Right ventricle myocardium superior (tissue), 1 donor: ENCODE measurements at places on chromosomes 6 and 20. TPM values are rescaled to one million over a fixed set of nuclear protein-coding genes. Genes with fewer than 3 reads are reported as not detected.

The HLA-DRB1 gene
- total RNA-seq, result 27.5 TPM

GRCh38 chr6:119161438-119161837 lies 83.0 kb upstream of the FAM184A start:
- no peak for DNase-seq

DNA sequence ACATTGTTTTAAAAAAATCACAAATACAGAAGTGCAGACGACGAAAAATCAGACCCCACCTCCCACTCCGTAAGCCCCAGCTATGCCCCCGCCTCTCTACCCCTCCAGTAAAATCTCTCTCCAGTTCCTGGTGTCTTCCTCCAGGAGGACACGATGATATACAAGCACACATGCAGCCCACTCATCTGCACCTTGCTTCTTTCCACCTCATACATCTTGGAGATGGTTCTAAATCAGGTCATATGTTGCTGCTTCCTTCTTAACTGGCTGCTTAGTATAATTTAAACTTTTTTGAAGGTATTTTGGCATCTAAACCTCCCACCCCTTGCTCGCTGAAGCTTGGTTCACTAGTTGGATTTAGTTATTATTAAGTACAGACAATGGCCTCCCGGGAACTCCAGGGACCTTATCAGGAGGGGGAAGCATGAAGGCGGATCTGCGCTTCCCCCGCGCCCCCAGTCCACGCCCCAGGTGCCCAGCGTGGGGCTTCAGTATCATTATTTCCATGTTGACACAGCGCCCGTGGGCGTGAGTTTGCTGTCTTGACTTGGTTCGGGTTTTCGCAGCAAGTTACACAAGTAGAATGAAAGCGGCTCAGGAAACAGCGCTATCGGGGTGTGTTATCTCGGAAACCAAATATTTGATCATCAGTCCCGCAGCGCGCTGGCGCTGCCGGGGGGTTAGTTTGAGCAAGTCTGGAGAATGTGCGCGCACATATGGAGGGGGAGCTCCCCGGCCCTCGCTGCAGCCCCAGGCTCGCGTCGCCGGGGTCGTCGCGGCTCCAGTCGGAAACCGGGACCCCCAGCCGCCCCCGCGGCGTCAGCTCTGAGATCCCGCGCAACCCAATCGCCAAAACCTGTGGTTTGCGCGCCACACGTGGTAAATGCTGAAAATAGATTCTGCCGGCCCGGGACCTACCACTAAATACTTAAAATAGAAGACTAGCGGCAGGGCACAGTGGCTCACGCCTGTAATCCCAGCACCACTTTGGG lies 2.3 kb downstream of the BMP7 start:
- DNase-seq, result no peak

DNA sequence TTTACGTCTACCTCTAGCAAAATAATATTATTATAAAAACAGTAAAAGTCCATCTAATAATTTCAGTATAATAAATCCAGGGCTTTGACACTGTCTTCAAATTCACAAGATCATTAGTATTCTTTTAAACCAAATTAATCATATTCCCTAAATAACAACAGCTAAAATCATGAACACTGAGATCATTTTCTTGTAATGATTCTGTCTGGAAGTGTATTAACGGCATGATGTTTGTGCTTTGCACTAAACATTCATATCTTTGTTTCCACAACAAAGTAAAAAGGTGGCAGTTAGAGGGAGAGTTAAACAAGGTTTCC lies 18.8 kb downstream of the HIVEP2 start:
- DNase-seq, result no peak

DNA sequence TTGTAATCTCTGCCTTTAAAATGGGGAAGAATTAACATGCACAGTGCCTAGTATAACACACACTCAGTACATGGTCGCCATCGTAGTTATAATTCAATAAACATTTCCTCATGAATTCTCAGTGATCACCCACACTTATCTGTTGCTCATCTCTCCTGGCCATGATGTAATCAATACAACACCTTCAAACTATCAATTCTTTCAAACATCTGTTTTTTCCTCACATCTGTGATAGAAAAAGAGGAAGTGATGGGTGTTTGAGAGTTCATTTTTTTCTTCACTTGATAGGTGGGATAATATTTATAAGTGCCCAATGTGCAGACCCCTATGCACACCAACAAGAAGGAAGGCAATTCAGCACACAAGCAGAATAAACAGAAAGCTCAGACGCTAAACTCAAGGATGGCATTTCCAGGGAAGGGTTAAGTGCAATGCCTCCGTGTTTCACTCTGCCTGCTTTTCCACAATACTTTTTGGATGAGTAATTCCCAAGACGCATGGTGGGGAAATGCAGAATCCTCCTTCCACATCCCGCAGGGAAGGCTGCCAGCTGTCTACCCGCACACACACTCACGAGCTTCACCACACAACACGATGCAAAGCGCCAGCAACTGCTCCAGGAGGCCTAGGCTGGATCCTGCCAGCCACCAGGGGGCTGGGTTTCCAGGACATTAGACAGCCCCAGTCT lies 100.3 kb downstream of the GMPR start:
- peak; percentile 78 for DNase-seq

DNA sequence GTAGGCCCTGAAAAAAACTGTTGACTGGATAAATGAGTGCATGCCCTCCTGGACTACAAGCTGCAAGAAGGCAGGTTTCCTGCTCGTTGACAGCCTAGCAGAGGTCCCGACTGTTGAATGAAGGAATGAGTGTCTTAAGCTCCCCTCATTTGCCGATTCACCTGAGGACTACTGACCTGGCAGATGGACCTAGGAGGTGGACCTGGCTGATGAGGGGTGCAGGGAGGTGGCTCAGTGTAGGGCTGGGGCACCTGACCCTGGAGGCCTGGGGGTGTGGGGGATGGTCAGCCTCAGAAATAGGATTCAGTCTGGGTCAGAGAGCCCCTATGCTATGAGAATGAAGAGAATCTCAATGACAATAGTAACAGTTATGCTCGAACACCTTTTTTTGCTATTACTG lies 11.6 kb upstream of the TFAP2C start:
- DNase-seq, result no peak

The MYCT1 gene
- total RNA-seq, result 13.7 TPM

GRCh38 chr6:143759666-143760065 lies 81.9 kb downstream of the PHACTR2 start:
- DNase-seq, result no peak

GRCh38 chr6:155492061-155492735 lies 36.6 kb upstream of the NOX3 start:
- DNase-seq, result no peak

The PLAGL1 gene
- total RNA-seq, result 10.8 TPM

GRCh38 chr20:42402455-42402854 lies 784.3 kb upstream of the CHD6 start:
- no peak for DNase-seq

GRCh38 chr6:148464319-148465010 lies 121.8 kb downstream of the SASH1 start:
- DNase-seq, result peak; percentile 60

The BPIFA1 gene
- not detected for total RNA-seq

DNA sequence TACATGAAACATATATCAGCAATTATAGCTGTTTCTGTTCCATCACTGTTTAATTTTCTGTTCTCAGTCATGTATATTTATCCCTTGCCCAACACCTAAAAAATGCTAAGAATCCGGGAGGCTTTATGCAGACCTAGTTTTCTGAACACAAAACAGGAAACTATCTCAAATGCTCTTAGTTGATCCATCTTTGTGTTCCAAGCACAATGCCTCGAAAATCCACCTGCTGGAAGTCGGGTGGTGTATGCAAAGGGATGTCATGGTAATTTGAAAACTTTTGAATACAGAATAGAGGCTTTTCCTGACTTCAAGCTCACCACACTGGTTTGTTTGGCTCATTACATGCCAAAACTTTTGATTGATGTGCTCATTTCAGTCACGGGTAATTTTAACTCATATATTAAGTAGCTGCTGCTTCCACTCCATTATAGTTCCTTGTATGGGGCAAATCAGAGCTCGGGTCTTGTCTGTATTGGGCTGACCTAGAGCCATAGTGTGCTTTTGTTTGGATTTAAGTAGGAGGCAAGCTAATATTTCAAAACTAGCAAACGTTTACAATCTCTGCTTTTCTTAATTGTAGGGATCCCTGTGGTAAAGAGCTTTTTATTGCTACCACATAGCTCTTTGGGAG lies 646.5 kb upstream of the EPHA7 start:
- no peak for DNase-seq

DNA sequence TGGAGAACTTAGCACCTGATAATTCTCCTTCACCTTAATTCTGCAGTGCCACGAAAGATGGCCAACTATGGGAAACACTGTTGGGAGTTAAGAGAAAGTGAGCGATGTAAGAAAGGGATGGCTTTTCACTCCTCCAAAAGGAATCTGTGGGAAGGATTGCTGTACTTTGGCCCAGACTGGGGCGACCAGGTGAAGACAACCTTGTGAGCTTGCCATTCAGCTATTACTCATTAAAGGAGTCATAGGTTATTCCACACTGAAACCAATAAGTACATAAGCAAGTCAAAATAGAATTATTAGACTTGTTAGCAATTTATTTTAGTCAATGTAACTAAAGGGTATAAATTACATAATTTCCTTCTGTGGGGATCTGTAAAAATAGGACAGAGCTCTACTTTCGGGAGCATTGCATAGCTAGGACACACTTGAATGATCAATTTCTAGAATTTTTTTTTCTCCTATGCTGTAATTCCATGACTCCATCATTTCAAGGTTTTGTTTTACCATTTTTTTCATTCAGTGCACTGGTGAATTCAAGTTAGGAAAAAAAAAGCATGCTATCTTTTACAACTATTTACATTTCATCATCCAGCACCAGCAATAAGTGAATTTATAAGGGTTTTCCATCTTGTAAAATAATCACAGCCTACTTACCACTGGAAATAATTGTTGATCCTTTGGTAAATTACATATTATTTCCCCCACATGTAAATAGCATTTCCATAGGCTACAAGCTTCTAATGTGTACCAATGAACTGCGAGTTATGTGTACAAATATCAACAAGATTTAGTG lies 231.7 kb downstream of the SIM1 start:
- DNase-seq, result no peak

- no peak for DNase-seq
Measured at GRCh38 chr20:23782366-23782983, 31.7 kb upstream of the CST1 start.

GRCh38 chr6:16712931-16713484 lies 48.3 kb downstream of the ATXN1 start:
- DNase-seq, result peak; percentile 65

GRCh38 chr20:23147964-23148730 lies 62.0 kb upstream of the CD93 start:
- peak; percentile 71 for DNase-seq

- DNase-seq, result no peak
Measured at GRCh38 chr20:32970115-32970972, 33.9 kb downstream of the SUN5 start.

The EPHA7 gene
- total RNA-seq, result 2.4 TPM

DNA sequence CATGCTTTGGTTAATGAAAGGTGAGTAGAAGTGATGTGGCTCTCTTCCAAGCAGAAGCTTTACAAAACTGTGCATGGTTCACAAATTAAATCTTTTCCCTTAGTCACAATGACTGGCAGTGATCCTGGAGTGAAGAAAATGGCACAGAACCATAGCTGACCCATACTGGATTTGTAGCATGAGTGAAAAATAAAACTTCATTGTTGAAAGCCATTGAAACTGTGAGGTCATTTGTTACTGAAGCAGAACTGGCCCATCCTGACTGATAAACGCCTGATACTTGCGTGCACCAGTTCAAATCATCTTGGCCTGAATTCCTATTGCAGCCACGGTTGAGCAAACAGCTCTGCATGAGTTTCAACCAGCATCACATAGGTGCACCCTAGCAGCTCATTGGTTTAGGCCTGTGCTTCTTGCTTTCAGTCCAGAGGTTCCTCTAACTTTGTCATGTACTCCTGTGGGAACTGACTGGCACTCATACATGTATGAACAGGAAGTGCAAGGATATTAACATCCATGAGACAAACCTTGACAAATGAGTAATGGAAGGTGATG lies 40.5 kb downstream of the SAMD5 start:
- no peak for DNase-seq

DNA sequence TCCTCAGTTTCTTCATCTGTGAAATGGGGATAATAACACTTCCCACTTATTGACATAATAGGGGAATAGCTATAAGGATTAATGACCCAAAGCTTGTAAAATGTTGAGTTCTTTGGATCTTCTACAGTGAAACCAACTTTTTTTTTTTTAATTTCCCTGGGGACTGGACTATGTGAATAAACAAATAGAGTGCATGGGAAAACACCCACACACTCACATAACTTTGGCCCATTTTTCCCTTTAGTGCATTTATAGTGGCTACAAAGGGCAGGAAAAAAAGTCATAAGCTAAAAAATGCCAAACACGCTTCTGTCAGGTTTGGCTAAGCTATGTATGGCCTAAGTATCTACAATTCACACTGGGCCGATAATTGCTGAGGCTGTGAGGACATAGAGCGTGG lies 406.2 kb upstream of the JAG1 start:
- DNase-seq, result no peak

The THBD gene
- total RNA-seq, result 11.8 TPM

The SLC26A8 gene
- total RNA-seq, result not detected

- no peak for DNase-seq
Measured at GRCh38 chr6:52016915-52017748, 70.3 kb downstream of the PKHD1 start.

GRCh38 chr20:63114006-63114692 lies 101.8 kb downstream of the YTHDF1 start:
- peak; percentile 16 for DNase-seq

DNA sequence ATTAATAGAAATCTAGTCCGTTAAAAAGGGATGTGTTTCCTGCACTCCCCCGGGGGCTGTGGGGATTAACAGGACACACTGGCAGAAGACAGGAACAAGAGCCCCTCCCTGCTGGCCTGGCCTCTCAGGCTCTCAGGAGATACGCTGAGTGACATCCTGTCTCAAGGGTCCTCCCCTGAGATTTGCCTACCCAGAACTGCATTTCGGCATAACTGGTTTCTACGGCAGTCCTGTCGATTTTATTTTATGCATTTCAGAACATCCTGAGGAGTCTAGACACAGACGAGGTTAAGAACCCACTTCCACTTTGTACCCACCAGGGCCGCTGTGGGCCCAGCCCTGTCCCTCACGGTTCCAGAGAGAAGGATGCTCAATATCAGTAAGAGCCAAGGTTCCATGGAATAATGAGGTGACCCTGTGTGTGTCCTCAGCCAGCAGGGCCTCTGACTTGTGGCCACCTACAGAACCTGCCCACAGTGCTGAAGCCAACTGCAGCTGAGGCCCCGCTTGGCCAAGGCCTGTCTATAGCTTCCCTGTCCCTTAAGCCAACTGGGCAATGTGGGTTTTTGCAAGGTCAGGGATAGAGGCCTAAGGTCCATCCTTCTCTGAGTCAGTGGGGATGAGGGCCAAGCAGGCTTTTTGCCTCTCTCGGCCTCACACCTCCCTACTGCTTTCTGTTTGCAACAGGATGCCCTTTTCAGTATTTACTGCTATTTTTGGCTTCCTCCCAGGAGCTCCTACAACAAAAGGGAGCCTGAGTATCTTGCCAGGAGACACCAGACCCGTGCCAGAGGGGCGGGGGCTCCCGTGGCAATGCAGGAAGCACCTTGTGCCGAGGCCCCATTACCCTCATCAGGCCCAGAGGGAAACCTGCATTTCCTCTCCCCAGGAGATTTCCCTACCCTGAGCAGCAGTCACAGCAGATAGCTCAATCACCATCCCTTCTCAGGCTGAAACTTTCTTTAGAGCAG lies 14.7 kb downstream of the UQCC2 start:
- peak; percentile 73 for DNase-seq

The PAX1 gene
- total RNA-seq, result not detected

GRCh38 chr20:45852326-45852725 lies 4.9 kb downstream of the ACOT8 start:
- no peak for DNase-seq
